ENCODE measurements at places on chromosomes 7 and 10.

GRCh38 chr10:131729938-131730660 is 170.7 kb upstream of the PPP2R2D start:
- no peak for DNase-seq

DNA sequence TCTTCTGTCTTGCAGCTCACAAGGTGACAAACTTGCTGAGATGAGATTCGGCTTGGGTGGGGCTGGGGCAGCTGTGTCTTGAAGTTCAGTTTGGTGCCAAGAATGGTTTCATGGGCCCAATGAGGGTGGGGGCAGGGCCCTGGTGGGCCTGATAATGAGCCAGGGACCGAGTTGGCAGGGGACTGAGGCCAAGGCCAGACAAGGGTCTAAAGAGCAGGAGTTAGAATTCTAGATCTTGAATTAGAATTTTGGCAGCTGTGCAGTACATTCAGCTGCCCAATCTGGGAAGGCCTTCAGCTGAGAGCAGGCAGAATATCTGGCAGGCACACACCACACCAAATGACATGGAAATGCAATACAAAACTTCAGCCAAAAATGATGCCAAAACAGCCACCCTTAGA is 1.5 kb upstream of the JAZF1 start:
- DNase-seq = no peak

GRCh38 chr7:107016312-107016711 is 28.2 kb upstream of the PRKAR2B start:
- DNase-seq = no peak

- DNase-seq = no peak
Observed at GRCh38 chr10:17195083-17195482, 6.4 kb downstream of the TRDMT1 start.

GRCh38 chr10:116043861-116044260 is 229.1 kb downstream of the GFRA1 start:
- DNase-seq = no peak

DNA sequence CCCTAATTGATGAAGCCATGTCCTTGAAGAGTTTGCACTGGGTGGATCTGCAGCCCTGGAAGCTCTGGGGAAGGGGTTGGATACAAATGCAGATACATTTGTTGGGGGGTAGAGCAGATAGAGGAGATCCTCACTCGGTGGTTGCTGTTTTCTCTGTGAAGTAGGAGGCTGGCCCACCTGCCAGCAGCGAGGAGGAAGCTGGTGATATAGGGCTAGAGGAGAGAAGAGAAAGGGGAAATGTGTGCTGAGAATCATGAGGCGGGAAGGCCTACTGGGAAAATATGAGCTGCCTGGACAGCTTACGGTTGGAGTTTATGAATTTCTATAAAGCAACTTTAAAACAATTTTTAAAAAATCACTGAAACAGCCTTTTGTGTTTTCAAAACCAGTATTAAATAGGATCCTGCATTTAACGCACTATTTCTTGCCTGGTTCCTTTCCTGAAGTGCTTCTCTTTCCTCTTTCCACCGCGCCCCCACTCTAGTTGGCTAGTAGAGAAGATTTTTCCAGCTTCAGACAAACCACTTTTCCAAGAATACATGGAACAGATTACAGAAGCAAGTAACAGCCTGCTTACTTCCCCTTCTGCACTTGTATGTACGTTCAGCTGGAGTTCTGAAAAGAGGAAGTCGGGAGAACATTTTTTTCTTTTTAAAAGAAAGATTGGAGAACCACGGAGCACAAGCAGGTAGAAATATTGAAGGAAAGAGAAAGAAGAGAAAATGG is 100.6 kb upstream of the GLCCI1 start:
- DNase-seq = no peak

- DNase-seq = no peak
Observed at GRCh38 chr10:79111427-79111826, 42.7 kb downstream of the ZMIZ1 start.

DNA sequence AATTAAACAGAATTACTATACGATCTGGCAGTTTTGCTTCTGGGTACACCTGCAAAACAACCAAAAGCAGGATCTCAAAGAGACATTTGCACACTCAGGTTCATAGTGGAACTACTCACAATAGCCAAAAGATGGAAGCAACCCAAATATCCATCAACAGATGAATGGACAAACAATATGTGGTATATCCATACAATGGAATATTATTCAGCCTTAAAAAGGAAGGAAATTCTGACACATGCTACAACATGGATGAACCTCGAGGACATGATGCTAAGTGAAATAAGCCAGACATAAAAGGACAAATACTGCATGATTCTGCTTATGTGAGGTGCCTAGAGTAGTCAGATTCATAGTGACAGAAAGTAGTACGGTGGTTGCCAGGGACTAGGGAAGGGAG is 330.7 kb downstream of the PLXNA4 start:
- DNase-seq = no peak

DNA sequence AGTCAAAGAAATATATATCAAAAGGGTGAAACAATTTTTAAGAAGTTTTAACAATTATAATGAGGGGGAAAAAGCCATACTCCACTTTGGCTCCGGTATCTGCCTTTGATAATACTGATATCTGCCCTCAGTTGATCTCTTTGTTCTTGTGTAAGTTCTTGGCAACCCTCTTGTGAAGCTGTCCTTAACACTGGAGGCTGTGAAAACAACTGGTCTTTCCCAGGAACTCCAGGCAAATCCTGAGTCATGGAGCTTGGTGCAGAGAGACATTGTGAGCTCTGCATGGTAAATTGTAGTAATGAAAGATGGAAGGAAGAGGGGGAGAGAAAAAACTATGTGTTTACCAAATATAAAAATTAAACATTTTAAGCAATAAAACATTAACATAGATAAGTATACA is 11.9 kb upstream of the ERVW-1 start:
- DNase-seq = no peak

GRCh38 chr10:45585131-45585530 is 87.4 kb downstream of the ZFAND4 start:
- no peak for DNase-seq

DNA sequence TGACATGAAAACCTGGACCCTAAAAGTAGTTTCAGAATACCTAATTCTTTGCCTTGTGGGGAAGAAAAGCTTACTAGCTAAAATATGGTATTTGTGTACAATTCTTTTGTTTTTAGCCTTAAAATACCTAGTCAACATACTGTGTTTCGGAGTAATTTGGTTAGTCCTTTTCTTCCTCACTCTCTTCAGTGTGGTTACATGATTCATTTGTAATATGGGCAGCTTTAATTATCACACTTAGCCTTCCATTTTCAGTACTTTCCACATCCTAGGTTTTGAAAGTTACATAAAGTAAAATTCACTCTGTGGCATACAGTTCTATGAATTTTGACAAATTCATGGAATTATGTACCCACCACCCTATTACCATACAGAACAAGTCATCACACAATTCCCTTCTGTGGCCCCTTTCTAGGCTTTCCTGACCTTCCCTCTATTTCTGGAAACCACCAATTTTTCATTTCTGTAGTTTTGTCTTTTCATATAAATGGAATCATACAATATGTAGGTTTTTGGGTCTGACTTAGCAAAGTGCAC is 96.2 kb downstream of the EMX2 start:
- DNase-seq = no peak

GRCh38 chr7:104366390-104366789 is 38.0 kb downstream of the LHFPL3 start:
- DNase-seq = no peak

DNA sequence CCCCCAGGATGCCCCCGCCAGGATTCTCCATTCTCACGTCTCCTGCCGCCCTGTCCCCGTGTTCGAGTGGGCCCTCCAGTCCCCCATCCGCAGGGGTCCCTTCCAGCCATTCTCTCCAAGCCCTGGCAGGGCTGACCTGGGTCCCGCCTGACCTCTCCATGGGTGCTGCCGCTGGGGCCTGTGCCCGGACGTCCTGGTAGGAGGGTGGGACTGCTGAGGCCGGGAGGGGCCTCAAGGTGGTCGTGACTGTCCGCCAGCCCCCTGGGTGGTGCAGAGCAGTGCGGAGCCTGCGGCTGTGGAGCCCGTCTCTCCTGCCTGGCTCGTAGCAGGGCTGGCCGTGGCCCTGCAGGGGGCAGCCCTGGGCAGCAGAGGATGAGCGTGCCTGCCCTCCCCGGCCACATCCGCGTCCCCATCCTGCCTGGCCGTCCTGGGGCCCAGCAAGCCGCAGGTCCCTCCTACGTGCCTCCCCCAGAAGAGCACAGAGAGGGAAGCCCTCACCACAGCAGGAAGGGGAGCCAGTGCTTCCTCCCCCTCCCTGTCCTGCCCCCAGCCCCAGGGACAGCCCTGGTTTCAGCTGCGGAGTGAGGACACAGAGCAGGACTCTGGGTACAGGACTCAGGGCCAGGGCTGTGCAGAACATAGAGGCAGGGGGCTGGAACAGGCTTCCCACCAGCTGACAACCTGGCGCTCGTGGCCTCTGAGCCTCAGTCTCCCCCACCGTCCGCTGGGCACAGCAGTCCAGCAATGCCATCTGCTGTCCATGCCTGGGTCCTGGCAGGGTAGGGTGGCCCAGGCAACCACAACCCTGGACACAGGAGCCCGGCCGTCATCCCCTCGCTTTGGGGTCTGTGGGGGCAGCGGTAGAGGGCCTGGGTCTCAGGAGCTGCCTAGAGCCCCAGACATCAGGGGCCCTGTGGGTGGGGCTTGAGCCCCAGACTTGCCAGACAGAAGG is 1.5 kb upstream of the GRIFIN start:
- DNase-seq = peak; percentile 62

DNA sequence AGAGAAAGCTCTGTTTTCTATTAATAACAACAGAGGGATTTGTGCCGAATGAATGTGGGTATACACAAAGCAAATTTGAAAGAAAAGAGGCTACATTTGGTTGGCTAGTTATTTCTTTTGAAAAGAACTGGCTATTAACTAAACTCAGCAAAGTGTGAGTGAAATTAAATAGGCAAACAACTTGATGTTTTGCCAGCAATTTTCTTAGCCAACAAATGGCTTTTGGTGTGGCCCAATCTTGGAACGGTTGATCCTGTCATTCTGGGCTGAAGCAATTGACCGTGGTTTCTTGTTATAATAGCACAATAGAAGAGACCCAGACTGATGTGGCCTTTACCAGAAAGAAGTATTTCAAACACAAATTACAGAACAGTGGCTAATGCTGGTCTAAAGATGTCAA is 898.6 kb downstream of the KCNMA1 start:
- no peak for DNase-seq

DNA sequence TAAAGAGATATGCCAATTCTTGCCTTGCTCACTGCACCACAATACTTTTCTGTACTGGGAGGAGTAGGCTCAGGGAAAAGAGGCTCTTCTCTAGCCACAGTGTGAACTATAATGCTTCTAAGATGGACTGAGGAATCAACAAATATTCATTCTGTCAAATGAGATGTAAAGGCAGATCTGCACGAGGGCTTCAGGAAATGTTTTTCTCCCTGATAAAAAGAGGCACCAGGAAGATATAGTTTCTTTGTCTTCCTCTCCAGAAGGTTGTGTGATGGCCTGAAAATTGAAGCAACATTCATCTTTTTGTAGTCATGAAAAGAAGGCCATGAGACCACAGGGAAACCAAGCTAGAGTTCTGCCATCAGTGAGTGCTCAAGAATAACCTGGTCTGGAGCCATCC is 79.1 kb upstream of the NME8 start:
- no peak for DNase-seq

DNA sequence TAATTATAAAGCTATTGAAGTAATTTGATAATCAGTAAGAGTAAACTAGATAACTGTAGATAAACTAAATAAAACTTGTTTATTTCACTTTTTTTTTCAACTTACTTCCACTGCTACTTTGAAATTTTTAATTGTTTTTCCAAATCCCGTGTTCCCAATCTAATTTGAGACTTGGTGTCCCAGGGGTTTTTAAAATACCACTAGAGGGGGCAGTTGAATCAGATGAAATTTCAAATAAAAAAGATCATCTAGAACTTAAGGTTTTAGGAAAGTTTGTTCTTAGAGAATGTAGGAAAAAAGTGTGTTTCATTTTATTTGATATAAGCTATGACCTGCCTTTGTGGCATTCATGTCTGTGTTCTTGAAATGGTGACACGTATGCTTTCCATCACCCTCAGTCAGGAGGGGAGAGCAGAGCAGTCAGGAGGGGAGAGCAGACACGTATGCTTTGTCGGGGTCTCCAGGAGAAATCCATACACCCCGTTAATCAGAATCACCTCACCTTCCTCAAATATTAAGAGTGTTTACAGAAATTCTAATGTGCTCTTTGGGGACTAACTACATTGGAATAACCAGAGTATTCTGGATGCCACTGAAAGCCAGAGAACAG is 49.9 kb downstream of the C10orf67 start:
- no peak for DNase-seq

GRCh38 chr10:50260791-50261281 is 9.5 kb upstream of the ASAH2 start:
- no peak for DNase-seq

DNA sequence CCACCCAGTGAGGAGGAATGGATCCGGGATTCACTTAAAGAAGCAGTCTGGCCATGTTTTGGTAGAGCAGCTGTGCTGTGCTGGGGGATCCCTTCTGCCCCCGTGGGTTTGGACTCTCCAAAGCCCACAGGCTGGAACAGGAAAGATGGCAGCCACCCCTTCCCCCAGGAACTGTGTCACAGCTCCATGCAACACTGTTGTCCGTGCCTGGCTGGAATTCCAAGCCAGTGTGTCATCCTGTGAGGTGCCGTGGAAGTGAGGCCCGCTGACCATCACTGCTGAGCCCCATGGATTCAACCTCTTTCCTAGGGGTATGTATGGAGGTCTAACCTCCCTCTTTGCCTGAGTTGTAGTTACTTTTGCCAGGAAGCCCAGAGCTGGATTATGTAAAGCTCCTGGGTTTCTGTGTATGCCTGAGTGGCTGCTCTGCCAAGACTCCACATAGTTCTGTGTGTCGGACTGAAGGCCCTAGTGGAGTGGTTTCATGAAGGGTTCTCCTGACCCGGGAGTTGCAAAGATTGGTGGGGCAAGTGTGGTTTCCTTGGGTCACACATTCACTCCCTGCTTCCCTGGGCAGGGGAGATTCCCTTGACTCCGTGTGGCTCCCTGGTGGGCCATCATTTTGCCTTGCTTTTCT is 35.1 kb upstream of the PCGF5 start:
- no peak for DNase-seq

GRCh38 chr7:158499082-158499455 is 88.6 kb downstream of the PTPRN2 start:
- DNase-seq = no peak

All from substantia nigra (tissue), 51 donors.